Esophagus squamous epithelium (tissue), 5 donors: ENCODE measurements at places on chromosomes 2 and 18. TPM values are rescaled to one million over a fixed set of nuclear protein-coding genes. Genes with fewer than 3 reads are reported as not detected.
A peak's percentile ranks its signal among the peaks of the same experiment; 100 is the strongest.

GRCh38 chr2:58739033-58739432 is 497.9 kb upstream of the FANCL start:
- H3K4me1 ChIP-seq = no peaks in the 10 kb centered on the region
- H3K27ac ChIP-seq = no peak overlapping the region
- H3K36me3 ChIP-seq = no peaks in the 10 kb centered on the region
- no peak for DNase-seq
- no peaks in the 10 kb centered on the region for H3K27me3 ChIP-seq

DNA sequence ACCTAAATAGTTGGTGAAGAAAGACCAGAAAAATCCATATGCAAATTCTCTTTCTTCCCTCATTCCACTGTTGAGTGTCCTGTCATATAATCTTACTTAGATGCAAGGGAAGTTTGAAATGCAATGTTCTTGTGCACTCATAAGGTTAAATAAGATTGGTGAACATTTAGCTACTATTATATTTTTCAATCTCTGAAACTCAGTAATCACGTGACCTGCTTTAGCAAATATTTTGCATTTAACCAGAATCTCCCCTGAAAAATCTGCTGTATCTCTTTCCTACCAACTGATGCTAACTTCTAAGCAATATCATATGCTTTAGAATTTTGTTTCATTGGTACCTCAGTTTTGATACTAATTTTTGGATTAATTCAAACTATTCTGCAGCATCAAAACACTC is 533.2 kb downstream of the RIT2 start:
- H3K27me3 ChIP-seq = no peaks in the 10 kb centered on the region
- H3K36me3 ChIP-seq = no peaks in the 10 kb centered on the region
- H3K4me3 ChIP-seq = no peak overlapping the region

DNA sequence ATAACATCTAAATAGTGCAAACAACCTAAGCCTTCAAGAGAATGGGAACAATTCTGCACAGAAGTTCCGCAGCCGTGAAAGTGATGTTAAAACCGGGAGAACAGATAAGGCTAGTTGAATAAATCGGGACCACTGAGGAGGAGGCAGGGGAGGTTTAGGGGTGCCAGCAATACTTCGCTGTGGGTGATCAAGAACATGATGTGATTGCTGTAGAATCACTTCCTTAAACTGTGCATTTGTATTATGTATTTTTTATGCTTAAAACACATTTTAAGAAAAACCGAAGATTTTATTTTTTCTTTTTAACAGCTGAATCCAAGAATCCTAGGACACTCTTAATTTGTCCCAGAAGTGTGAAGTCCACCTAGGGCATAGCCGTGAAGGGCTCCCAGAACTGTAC is 33.6 kb downstream of the TTC32 start:
- no peak for DNase-seq
- H3K27ac ChIP-seq = no peak overlapping the region
- no peaks in the 10 kb centered on the region for H3K27me3 ChIP-seq
- no peaks in the 10 kb centered on the region for H3K36me3 ChIP-seq

The GNLY gene
- total RNA-seq = 6.1 TPM

GRCh38 chr18:4231260-4231659 is 223.8 kb downstream of the DLGAP1 start:
- H3K27ac ChIP-seq = no peak overlapping the region
- no peaks in the 10 kb centered on the region for H3K27me3 ChIP-seq
- no peak for DNase-seq
- no peak overlapping the region for H3K4me3 ChIP-seq
- H3K4me1 ChIP-seq = no peaks in the 10 kb centered on the region

GRCh38 chr2:9388950-9389911 is 34.1 kb downstream of the ITGB1BP1 start:
- H3K4me3 ChIP-seq = no peak overlapping the region
- H3K27me3 ChIP-seq = no peaks in the 10 kb centered on the region
- no peak overlapping the region for H3K27ac ChIP-seq
- H3K4me1 ChIP-seq = peaks cover 32% of the 10 kb centered on the region
- DNase-seq = no peak
- no peaks in the 10 kb centered on the region for H3K36me3 ChIP-seq

- no peaks in the 10 kb centered on the region for H3K4me1 ChIP-seq
- H3K36me3 ChIP-seq = no peaks in the 10 kb centered on the region
- no peak overlapping the region for H3K27ac ChIP-seq
Measured at GRCh38 chr2:214376618-214377285, 34.1 kb upstream of the VWC2L start.

The ZNF385B gene
- total RNA-seq = not detected

The LYPD1 gene
- 6.1 TPM for total RNA-seq

The SCYGR4 gene
- not detected for total RNA-seq

The HAUS1 gene
- total RNA-seq = 29.2 TPM

GRCh38 chr18:3993941-3994687 is 461.0 kb downstream of the DLGAP1 start:
- H3K4me3 ChIP-seq = no peak overlapping the region
- DNase-seq = no peak
- no peak overlapping the region for H3K27ac ChIP-seq
- H3K27me3 ChIP-seq = no peaks in the 10 kb centered on the region
- no peaks in the 10 kb centered on the region for H3K4me1 ChIP-seq

DNA sequence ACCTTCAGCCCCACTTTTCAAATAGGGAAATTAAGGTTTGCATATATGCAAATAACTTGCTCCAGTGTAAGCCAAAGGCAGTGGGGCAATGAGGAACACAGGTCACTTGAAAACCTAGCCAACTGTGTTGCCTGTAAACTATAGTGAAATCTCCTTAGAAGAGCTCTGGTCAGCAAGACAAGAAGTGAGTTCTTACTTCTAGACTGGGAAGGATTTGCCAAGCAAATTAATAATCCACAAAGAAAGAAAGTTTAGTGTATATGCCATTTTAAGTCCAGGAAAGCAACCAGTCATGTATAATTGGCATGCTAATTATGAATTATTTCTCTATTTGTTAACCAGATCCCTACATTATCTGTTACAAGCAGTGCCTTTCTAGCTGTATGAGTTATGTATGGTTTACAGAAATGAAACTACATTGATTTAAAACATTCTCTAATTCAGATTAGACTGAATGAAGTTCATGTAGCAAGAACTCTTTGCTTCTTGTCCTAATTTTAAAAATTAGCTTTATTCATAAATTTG is 129.9 kb downstream of the MTX2 start:
- H3K27me3 ChIP-seq = no peaks in the 10 kb centered on the region
- no peak for DNase-seq
- no peaks in the 10 kb centered on the region for H3K36me3 ChIP-seq
- H3K27ac ChIP-seq = no peak overlapping the region
- no peak overlapping the region for H3K4me3 ChIP-seq

- no peak for DNase-seq
- no peaks in the 10 kb centered on the region for H3K27me3 ChIP-seq
- H3K27ac ChIP-seq = no peak overlapping the region
- H3K4me1 ChIP-seq = no peaks in the 10 kb centered on the region
- H3K36me3 ChIP-seq = no peaks in the 10 kb centered on the region
Measured at GRCh38 chr18:30727849-30728248, 314.7 kb downstream of the DSC3 start.

GRCh38 chr2:231464576-231465540 is 574 bp upstream of the NCL start:
- peak overlapping the region; percentile 70 for H3K4me3 ChIP-seq
- peak overlapping the region; percentile 91 for H3K27ac ChIP-seq
- DNase-seq = peak; percentile 92
- peaks cover 33% of the 10 kb centered on the region for H3K36me3 ChIP-seq
- peaks cover 5% of the 10 kb centered on the region for H3K4me1 ChIP-seq
- no peaks in the 10 kb centered on the region for H3K27me3 ChIP-seq

The GPBAR1 gene
- 0.26 TPM for total RNA-seq

DNA sequence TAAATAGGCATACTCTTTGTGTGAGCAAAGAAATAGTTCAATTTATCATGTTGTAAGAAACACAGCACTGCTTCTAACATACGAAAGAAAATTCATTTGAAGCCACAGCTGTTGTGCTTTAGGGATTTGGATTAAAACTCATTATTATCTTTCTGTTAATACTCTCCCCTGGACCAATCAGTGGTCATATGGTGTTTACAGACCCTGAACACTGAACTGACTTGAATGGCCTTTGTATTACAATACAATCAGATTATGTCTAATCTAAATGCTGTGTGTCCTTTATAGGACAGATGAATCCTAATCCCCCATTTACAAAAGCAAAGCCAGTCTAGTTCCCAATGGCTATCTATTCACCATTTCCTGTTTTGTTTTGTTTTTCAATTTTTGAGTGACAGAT is 36.5 kb downstream of the ZNF385B start:
- H3K4me1 ChIP-seq = no peaks in the 10 kb centered on the region
- no peaks in the 10 kb centered on the region for H3K27me3 ChIP-seq
- H3K27ac ChIP-seq = no peak overlapping the region
- H3K36me3 ChIP-seq = no peaks in the 10 kb centered on the region
- no peak for DNase-seq

GRCh38 chr2:145906354-145906753 is 1386.4 kb upstream of the ZEB2 start:
- no peaks in the 10 kb centered on the region for H3K4me1 ChIP-seq
- no peak overlapping the region for H3K27ac ChIP-seq
- no peaks in the 10 kb centered on the region for H3K36me3 ChIP-seq
- H3K27me3 ChIP-seq = no peaks in the 10 kb centered on the region
- no peak overlapping the region for H3K4me3 ChIP-seq
- DNase-seq = no peak

DNA sequence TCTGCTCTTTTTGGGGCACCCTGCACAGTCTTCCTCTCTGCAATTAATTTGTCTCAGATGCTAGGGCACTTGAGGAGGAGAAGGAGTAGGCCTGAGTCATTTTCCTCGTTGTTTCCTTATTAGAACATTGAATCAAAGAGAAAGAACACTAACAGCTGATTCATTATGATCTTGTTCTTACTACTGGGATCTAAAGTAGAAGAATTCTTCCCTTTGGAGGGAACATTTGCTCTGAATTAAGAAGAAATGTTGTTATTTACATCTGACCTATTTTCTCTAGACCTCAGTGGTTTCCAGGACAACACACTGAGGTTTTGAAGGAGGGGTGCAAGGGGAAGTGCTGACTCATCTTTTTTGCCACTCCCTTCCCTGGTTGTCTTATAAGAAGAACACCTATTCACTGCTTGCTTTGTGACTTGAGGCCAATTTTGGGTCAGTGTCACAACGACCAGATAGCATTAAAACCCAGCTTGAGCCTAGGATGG is 24.3 kb upstream of the STAT1 start:
- no peak overlapping the region for H3K4me3 ChIP-seq
- peaks cover 27% of the 10 kb centered on the region for H3K4me1 ChIP-seq
- H3K27ac ChIP-seq = peak overlapping the region; percentile 33
- no peaks in the 10 kb centered on the region for H3K36me3 ChIP-seq
- no peak for DNase-seq
- no peaks in the 10 kb centered on the region for H3K27me3 ChIP-seq

DNA sequence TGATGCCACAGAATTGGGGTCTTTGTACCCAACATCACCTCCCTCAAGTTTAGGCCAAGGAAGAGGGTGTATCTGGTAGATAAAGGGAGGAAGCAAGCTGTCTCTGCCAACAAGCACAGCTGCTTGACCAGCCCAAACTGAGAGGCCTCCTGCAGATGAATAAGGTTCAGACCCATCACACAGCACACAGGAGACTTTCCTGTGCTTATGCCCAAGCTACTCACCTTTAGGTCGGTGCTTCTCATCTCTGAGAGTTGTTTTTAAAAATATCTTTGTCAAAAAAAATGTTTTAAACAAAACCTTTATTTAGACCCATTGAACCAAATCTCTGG is 24.7 kb upstream of the SP3 start:
- H3K36me3 ChIP-seq = no peaks in the 10 kb centered on the region
- peak overlapping the region; percentile 46 for H3K27ac ChIP-seq
- DNase-seq = no peak
- peaks cover 79% of the 10 kb centered on the region for H3K4me1 ChIP-seq
- H3K4me3 ChIP-seq = no peak overlapping the region

The ASPRV1 gene
- total RNA-seq = 1.5 TPM

DNA sequence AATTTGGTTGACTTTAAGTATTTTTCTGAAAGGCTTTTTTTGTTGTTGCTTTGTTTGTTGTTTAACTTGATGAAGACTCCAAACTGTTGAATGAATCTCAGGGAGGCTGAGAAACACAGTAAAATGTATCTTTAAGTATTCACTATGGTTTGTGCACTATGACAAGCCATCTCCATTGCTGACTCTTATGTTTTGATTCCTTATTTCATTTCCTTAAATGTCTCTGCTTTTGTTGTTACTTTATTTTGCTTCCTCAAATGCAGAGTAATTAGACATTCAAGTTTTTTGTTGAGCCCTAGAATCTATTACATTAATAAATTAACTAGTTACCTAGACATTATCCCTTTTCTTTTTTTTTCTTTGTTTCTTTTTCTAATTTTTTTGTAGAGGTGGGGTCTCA is 46.3 kb upstream of the SLC39A10 start:
- DNase-seq = no peak
- peaks cover 11% of the 10 kb centered on the region for H3K4me1 ChIP-seq
- no peaks in the 10 kb centered on the region for H3K27me3 ChIP-seq

- peak overlapping the region; percentile 40 for H3K27ac ChIP-seq
- H3K4me3 ChIP-seq = no peak overlapping the region
- peaks cover 12% of the 10 kb centered on the region for H3K4me1 ChIP-seq
- H3K27me3 ChIP-seq = no peaks in the 10 kb centered on the region
- peaks cover 33% of the 10 kb centered on the region for H3K36me3 ChIP-seq
Measured at GRCh38 chr2:46150445-46150955, 146.7 kb upstream of the EPAS1 start.

The ELP2 gene
- total RNA-seq = 26.3 TPM

The FBXO36 gene
- 1.2 TPM for total RNA-seq

- no peaks in the 10 kb centered on the region for H3K36me3 ChIP-seq
- no peak overlapping the region for H3K27ac ChIP-seq
- DNase-seq = no peak
- H3K4me3 ChIP-seq = no peak overlapping the region
Measured at GRCh38 chr2:128835974-128836373, 517.3 kb upstream of the HS6ST1 start.

GRCh38 chr2:73981081-73982001 is 3.4 kb upstream of the TET3 start:
- H3K36me3 ChIP-seq = no peaks in the 10 kb centered on the region
- H3K4me3 ChIP-seq = peak overlapping the region; percentile 46
- H3K4me1 ChIP-seq = peaks cover 44% of the 10 kb centered on the region
- DNase-seq = no peak
- no peaks in the 10 kb centered on the region for H3K27me3 ChIP-seq
- H3K27ac ChIP-seq = peak overlapping the region; percentile 99

The ADD2 gene
- 2.4 TPM for total RNA-seq

The RNF181 gene
- total RNA-seq = 108 TPM

DNA sequence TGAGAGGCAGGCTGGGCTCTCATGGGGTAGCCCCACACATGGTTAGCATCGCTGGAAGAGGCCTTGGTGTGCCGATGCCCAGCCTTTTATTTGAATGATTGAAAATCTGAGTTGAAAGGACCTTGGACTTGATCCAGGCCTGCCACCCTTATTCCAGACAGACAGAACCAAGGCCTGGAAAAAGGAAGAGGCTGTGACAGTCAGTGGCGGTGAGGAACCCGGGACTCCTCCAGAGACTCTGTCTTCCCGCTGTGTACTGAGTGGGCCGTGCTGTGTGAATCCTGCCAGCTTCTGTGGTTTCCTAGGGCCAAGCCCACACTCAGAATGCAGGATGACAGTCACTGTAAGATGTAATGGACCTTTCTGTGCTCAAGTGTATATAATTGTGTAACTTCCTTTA is 218.5 kb downstream of the LDLRAD4 start:
- no peak for DNase-seq
- H3K4me3 ChIP-seq = no peak overlapping the region
- no peaks in the 10 kb centered on the region for H3K4me1 ChIP-seq
- no peaks in the 10 kb centered on the region for H3K27me3 ChIP-seq
- no peaks in the 10 kb centered on the region for H3K36me3 ChIP-seq
